ENCODE measurements at places on chromosomes 5 and 9.

- DNase-seq = no peak
Measured at GRCh38 chr5:146199176-146199815, 4.1 kb upstream of the RBM27 start.

GRCh38 chr5:528629-529511 is 4.6 kb upstream of the SLC9A3 start:
- DNase-seq = no peak

- DNase-seq = no peak
Measured at GRCh38 chr5:137708796-137709559, 26.9 kb downstream of the KLHL3 start.

DNA sequence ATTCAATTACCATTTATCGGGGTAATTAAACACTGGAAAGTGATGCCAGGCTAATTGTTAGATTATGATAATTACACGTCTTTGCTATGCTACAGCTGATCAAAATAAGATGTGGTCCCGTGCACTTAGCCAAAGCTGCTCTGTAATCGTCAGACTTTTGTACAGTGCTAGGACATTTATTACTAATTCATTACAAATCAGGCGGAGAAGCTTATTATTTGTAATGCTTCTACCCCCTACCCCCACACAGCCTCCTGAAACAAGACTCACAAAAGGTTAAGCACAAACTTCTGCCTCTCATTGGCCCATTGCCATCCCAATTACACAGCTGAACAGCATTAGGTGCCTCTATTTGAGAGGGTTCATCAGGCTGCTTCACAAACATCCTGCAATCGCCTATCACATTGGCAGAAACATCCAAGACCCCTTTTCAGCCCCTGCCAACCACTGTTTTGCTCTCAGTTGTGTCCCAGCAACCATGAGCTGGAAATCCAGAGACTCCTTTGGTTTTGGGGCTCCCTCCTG is 232.7 kb downstream of the EFNA5 start:
- DNase-seq = no peak

DNA sequence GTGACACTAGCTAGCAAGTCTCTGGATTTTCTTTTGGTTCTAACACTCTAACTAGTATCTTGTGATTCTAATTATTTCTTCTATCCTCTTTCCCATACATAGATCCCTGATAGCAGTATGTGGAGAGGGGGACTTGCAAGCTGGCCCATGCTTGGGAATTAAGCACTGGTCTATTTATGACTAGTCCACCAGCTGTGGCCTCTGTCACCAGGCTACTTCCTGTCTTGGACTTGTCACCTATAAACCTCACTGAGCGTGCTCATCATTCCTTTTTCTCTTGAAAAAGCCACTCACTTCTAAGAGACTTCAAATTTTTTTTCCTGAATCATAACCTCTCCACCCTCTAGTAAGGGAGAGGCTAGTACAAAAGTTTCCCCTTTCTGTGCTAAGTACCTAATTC is 32.3 kb upstream of the MAMDC2 start:
- DNase-seq = no peak

- DNase-seq = no peak
Measured at GRCh38 chr5:2708751-2709150, 42.7 kb downstream of the IRX2 start.

DNA sequence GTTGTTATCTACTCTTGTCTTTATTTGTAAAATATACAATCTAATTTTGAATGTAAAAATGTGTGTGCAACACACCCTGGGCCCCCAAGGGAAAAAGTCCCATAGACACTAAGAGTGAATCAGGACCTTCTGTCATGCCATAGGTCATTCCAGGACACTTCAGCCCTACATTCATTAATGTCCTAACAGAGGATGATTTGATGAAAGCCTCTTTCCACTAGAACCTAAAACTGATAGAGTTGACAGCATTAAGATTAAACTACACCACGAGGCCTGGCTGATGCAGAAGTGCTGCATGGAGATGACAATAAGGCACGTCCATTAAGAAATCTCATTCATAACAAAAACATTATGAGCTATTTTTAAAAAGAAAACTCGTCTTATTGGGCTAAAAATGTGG is 46.2 kb downstream of the FRMD3 start:
- no peak for DNase-seq

- no peak for DNase-seq
Measured at GRCh38 chr5:117295941-117296340, 721.3 kb upstream of the SEMA6A start.

DNA sequence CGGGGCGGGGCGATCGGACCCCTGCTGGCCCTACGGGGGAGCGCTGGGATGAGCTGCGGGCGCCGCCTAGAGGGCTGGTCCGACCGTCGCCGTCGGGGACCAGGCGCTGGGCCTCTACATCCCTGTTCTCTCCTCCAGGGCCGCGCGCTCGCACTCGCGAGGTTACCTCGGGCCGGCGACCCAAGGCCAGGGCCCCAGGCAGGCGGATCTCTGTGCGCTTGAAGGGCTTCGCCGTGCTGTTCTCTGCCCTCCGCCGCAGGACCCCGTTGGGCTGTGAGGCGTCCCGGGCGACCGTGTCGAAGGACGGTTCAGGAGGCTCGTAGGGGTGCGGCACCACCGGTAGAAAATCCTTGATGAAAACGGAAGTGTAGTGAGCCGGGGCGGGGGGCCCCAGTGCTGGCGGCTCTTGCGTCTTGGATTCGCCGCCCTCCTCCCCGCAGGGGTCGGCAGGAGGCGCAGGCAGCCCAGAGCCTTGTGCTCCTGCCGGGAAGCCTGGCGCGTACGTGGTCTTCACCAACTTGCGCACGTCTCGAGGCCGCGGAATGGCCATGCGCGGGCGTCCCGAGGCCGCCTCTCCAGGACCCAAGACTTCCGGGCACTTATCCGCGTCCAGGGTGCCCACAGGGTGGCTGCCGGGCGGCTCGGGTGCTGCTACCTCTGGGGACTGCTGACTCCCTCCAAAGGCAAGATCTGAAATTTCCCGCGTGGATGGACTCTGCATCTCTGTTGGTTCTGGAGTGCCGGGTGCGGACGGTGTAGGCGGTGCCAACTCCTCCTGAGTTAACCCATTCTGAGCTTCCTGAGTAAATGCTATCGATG is 2.0 kb downstream of the PROB1 start:
- DNase-seq = no peak

GRCh38 chr5:34695275-34696027 is 39.3 kb downstream of the RAI14 start:
- DNase-seq = no peak

- no peak for DNase-seq
Measured at GRCh38 chr5:148033134-148033533, 30.6 kb upstream of the SPINK5 start.

DNA sequence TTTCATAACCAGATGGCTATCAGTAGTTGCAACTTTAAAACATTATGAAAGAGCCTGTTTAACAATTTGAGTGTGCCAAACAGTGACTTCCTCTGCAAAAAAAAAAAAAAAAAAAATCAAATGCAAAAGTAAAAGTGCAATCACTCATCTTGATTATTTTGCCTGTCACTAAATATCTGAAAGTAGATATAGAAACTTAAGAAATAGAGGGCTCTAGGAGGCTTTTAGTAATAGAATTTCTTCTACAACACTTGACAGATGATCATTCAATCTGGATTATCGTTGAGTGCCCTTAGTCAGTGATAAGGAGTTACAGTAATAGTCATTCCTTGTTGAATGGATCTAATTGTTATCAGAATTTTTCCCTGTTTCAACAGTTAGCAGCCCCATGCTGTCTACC is 101.8 kb downstream of the CETN3 start:
- DNase-seq = no peak

GRCh38 chr9:114771889-114772288 is 34.0 kb downstream of the TNFSF15 start:
- no peak for DNase-seq

- no peak for DNase-seq
Measured at GRCh38 chr9:91786132-91786896, 163.7 kb downstream of the ROR2 start.

Measured in AG04449 (cell line).